ENCODE measurements at places on chromosomes 12 and 14. TPM values are rescaled to one million over a fixed set of nuclear protein-coding genes. Genes with fewer than 3 reads are reported as not detected.

The TROAP gene
- total RNA-seq: 1.1 TPM

The ERH gene
- 71.8 TPM for total RNA-seq

The NTN4 gene
- total RNA-seq: 33.2 TPM

The ADAMTS20 gene
- 0.31 TPM for total RNA-seq

The SPTB gene
- 4.6 TPM for total RNA-seq

GRCh38 chr14:106564058-106564643 is 1037.8 kb downstream of the TMEM121 start:
- DNase-seq: no peak

GRCh38 chr14:68401855-68402254 is 391.0 kb downstream of the ZFP36L1 start:
- DNase-seq: no peak

GRCh38 chr14:91244501-91244901 is at the start of gene GPR68:
Gene GPR68 (minus strand): TSS chr14:91244704. CDS start chr14:91235050, 9,654 bp downstream.
- DNase-seq: peak; percentile 88

GRCh38 chr12:6314776-6315175 is 4.3 kb downstream of the PLEKHG6 start:
- no peak for DNase-seq

DNA sequence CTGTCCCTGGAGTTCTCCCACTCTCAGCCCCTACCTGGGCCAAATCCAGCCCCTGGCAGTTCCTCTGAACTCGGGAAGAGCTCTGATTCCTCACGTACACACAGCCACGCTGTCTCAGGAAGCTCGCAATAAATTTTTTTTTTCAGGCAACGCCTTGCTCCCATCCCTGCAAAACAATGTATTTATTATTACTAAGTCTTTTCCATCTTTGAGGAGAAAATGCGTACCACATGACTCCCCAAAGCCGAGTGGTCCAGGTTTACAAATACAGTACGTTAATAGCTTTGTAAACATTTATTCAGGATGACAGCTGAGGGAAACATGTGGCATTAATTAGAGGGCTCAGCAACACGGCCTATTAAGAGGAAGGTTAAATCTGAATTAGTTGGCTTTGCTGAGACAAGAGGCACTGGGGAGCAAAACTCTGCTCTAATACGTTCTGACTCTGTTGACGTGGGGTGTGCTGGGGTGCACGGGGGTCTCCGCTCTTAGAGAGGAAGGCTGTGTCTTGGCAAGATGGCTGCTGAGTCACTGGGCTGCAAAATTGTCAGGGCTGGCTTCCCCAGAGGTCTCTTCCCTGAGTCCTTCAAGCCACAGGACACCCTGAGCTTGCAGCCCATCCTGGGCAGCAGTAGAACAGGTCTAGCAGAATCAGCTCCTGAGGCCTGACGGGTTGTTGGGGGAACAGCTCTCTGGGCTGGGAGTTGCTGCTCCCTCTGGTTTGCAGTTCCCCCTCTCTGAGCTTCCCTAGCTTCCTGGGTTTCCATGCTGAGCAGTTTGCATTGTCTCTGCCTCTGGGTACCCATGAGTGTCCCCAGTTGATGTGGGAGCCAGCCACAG is 185.2 kb upstream of the TBX3 start:
- no peak for DNase-seq

GRCh38 chr12:122722387-122722786 is 5.8 kb upstream of the HCAR3 start:
- DNase-seq: no peak

DNA sequence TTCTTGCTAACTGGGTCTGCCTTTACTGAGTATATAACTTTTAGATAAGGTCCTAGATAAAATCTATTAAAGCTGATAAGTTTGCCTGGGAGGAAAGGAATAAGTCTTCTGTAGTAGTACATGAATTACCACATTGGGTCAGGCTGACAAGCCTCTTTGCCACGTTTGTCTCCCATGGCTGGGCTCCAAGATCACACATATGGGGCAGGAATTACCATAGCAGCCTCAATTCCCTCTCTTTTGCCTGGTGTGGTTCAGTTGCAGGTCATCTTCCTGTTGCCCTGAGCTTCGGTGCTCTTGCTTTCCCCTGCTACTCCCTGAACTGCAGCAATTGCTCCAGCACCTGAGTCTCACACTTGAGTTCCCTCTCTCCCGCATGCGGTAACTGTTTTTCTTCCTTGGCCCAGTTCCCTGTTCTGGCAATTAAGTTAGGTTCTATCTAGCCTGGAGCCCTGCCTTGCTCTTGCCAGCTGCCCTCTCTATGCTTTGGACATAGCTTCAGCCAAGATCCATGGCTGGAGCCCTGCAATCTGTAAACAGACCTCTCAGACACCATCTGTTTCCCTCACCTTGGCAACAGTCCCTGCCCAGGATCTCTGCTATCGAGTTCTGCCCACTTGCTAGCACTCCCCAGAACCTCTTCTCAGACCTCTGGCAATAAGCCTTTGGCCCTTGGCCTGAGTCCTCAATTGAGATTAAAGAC is 5.8 kb upstream of the GLT8D2 start:
- DNase-seq: peak; percentile 94

GRCh38 chr14:61609191-61609843 is 86.0 kb upstream of the HIF1A start:
- DNase-seq: peak; percentile 82

GRCh38 chr12:111166779-111167540 is 201.9 kb downstream of the PHETA1 start:
- DNase-seq: no peak

DNA sequence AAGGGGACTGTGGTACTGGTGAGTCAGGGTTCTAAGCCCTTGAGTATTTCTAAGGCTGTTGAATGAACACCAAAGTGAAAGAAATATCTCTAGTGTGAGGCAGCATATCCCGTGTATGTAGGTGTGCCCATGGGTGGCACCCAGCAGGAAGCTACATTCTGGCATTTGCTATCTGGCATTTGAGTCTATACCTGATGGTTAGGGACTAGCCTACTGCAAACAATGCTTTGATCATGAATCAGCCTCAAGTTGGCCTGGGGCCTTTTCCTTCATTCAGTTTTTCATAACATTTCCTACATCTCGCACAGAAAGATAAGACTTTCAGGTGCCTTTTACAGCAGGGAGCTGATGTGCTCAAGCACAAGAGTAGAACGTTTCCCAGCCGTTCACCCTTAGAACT is 85.7 kb upstream of the E2F7 start:
- no peak for DNase-seq

DNA sequence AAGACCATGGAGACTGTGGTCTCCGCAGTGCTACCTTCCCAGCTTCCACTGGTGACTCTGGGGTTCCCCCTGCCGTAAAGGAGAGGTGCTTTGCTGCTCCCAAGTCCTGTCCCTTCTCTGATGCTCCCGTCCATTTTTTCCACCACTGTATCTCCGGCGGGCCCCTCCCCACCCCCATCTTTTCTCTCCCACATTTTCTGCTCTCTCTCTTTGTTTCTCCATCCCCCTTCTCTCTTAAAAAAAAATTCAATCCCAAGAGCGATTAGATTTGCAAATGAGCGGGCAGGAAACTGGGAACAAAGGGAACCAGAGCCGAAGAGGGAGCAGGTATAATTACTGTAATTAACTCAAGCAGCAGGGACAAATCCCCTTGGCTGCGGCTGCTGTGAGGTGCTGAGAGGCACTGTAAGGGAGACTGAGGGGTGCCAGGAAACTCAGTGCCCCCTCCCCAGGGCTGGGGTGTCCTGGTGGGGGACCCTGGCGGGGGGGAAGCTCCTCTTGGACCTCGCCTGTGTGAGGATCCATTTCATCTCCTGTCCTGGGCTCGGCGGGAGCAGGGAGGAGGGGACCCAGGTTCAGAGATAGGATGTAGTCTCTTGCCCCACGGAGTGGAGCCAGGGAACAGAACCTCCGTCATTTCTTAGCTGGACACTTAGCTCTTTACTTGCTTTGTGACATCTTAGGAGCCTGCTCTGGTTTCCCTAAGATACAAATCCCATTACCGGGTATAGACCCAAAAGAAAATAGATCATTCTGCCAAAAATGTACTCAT is 140.4 kb upstream of the NRXN3 start:
- DNase-seq: no peak

- peak; percentile 75 for DNase-seq
These were observed 100.3 kb downstream of the LIN7A start for GRCh38 chr12:80837342-80837978.

GRCh38 chr12:47636908-47637780 is 68.7 kb downstream of the RPAP3 start:
- no peak for DNase-seq

DNA sequence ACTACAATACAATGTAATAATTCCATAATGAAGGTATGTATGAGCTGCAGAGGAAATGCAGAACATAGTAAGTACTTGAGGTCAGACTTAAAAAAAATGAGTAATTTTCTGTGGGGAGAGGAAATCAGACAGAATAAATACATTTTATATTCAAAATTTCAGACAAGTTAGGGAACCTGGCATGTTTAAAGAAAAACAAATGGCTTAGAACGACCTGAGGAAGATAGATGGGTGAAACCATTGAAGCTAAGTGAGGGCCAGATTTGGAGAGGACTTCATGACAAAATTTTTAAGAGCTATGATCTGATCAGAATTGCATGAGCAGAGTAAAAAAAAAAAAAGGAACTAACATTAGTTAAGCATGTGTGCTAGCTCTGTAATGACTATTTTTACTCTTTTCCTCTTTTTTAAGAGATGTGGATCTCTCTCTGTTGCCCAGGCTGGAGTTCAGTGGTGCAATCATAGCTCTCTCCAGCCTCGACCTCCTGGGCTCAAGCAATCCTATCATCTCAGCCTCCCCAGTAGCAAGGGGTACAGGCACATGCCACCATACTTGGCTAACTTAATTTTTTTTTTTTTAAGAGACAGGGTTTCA is 157.6 kb upstream of the PDE3A start:
- DNase-seq: no peak

GRCh38 chr14:29037411-29037810 is 270.8 kb downstream of the FOXG1 start:
- no peak for DNase-seq

- no peak for DNase-seq
These were observed 88.8 kb downstream of the GALNT8 start for GRCh38 chr12:4809013-4809448.

DNA sequence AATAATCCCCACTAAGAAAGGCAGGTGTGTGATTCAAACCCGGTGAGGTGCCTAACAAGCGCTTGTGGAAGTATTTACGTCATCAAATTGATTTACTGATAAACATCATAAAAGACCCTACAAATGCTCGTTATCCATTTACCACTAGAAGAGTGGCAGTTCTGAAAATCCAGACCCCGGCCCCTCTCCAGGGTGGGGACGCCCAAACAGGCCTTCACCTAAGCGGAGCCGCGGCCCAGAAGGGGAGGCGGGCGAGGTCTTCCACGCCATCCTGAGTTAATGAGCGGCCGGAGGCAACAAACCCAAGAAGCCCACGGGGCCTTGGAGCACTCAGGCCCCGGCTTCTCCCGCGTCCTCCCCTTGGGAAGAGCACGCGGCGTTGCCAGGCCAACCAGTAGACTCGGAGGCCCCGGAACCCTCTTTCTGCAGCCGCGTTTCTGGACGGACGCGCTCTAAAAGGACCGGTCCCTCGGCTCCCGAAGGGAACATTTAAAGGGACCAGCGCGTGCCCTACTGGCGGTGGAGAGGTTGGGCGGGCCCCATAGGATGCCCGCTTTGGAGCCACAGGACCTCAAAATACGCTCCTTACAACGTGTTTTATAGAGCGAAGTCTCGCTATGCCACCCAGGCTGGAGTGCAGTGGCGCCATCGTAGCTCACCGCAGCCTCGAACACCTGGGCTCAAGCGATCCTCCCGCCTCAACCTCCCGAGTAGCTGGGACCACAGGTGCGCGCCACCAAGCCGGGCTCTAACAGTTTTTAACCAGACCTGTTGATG is 3.5 kb downstream of the PTPN21 start:
- peak; percentile 89 for DNase-seq

DNA sequence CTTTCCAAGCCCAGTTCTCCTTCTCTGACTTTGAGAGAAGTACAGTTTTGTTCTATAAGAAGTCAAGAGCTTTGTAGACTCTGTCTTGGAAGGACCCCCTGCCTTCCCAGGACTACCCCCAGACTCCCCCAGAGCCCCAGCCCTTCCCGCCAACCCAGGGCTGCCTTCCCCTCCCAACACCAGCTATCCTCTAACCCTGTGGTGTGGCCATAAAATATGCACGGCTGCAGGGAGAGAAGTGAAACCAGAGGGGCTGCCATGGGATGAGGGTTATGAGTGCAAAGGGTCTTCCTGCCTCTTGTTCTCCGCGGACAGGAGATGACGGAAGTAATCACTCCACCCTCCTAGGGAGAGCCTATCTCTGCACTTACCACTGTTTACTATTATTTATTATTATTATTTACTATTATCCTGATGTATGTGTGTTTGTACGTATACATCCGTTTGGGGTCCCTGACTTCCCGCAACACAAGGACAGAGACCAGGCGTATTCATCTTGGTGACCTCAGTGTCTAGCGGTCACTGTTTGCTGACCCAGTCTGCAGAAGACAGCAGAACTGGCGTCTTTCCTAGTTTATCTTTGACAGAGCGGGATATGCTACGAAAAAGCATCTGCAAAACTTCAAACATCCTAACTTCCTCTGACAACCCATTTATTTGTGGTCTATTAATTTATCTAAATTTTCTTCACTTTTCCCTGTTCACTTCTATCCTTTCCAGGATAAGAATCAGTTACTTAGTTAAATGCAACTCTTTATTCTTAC is 3.5 kb upstream of the SCNN1A start:
- DNase-seq: no peak

DNA sequence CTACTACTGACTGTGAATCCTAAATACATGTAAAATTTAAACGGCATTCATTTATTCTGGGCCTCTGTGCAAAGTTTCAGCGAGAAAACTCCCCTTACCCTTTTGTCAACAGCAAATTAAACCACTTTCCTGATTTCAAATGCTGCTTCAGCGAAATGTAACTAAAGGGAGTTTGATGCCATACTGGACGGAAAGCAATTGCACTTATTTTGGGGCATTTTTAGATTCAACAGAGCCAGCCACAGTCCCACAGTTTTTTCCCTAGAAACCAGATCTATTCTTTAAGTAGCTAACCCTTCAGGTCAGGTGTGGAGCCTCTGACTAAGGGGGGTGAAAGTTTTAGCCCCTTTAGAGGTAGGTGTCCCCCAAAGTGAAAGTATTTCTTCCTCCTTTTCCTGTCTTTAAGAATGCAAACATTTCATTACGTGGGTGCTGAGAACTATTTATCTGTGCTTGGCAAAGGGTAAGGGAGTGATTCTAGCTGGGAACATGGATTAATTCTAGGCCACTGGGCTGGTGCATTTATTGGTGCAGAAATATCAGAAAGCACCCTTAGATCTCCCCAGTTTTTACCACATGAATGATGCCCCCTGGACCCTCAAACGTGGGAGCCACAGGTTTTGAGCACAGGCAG is 72.7 kb downstream of the SPTB start:
- no peak for DNase-seq

DNA sequence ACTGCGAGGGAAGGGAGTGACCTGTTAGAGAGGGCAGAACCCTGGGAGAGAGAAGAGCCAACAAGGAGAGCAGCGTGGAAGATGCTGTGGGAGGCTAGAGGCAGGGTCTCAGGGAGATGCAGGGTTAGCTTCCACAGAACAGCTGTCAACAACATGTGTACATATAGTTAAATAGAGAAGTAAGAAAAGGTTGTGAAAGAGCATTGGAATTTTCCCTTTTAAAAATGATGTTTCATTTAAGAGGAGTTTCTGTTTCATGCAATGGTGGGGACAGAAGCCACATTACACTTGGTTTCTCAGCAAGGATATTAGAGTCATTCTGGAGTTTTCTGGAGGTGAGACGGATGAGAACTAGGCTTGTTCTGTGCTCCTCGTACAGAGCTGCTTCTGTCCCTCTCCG is 23.8 kb upstream of the TBC1D30 start:
- no peak for DNase-seq
